ENCODE measurements at places on chromosomes 6 and 20. TPM values are rescaled to one million over a fixed set of nuclear protein-coding genes. Genes with fewer than 3 reads are reported as not detected.
A peak's percentile ranks its signal among the peaks of the same experiment; 100 is the strongest.

The FOXQ1 gene
- polyA plus RNA-seq: 25.9 TPM

DNA sequence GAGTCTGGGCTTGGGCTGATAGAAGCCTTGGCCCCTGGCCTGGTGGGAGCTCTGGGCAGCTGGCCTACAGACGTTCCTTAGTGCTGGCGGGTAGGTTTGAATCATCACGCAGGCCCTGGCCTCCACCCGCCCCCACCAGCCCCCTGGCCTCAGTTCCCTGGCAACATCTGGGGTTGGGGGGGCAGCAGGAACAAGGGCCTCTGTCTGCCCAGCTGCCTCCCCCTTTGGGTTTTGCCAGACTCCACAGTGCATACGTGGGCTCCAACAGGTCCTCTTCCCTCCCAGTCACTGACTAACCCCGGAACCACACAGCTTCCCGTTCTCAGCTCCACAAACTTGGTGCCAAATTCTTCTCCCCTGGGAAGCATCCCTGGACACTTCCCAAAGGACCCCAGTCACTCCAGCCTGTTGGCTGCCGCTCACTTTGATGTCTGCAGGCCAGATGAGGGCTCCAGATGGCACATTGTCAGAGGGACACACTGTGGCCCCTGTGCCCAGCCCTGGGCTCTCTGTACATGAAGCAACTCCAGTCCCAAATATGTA, 957 bp upstream of the VEGFA start:
- peak overlapping the region; percentile 97 for H3K27ac ChIP-seq
- H3K4me1 ChIP-seq: peaks cover 49% of the 10 kb centered on the region
- H3K36me3 ChIP-seq: no peaks in the 10 kb centered on the region
- peak; percentile 64 for DNase-seq
- no peaks in the 10 kb centered on the region for H3K27me3 ChIP-seq

- H3K27ac ChIP-seq: no peak overlapping the region
- no peaks in the 10 kb centered on the region for H3K36me3 ChIP-seq
- DNase-seq: no peak
- no peak overlapping the region for H3K4me3 ChIP-seq
Observed at GRCh38 chr6:23174781-23175361, 605.5 kb downstream of the HDGFL1 start.

DNA sequence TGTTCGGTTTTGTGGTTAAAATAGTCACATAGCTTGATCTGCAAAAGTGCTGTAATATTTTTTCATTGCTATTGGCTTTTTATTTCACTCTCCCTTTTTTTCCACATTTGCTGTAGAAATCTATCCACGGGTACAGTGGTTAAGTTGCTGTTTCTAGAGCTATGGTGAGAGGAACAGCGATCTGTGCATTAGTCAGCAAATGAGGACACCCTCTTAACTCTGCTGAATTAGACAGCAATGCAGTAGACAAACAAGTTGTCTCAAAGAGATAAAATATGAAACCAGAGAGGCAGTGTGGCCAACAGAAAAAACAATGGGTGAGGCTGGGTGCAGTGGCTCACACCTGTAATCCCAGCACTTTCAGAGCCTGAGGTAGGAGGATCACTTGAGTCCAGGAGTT, 17.6 kb upstream of the SYNJ2 start:
- DNase-seq: no peak
- H3K36me3 ChIP-seq: no peaks in the 10 kb centered on the region
- H3K4me1 ChIP-seq: peaks cover 14% of the 10 kb centered on the region
- H3K27ac ChIP-seq: peak overlapping the region; percentile 96
- no peak overlapping the region for H3K4me3 ChIP-seq

- no peaks in the 10 kb centered on the region for H3K27me3 ChIP-seq
- no peaks in the 10 kb centered on the region for H3K36me3 ChIP-seq
- no peak for DNase-seq
- no peak overlapping the region for H3K27ac ChIP-seq
- H3K4me1 ChIP-seq: peaks cover 5% of the 10 kb centered on the region
Observed at GRCh38 chr6:119209452-119210205, 131.2 kb upstream of the FAM184A start.

DNA sequence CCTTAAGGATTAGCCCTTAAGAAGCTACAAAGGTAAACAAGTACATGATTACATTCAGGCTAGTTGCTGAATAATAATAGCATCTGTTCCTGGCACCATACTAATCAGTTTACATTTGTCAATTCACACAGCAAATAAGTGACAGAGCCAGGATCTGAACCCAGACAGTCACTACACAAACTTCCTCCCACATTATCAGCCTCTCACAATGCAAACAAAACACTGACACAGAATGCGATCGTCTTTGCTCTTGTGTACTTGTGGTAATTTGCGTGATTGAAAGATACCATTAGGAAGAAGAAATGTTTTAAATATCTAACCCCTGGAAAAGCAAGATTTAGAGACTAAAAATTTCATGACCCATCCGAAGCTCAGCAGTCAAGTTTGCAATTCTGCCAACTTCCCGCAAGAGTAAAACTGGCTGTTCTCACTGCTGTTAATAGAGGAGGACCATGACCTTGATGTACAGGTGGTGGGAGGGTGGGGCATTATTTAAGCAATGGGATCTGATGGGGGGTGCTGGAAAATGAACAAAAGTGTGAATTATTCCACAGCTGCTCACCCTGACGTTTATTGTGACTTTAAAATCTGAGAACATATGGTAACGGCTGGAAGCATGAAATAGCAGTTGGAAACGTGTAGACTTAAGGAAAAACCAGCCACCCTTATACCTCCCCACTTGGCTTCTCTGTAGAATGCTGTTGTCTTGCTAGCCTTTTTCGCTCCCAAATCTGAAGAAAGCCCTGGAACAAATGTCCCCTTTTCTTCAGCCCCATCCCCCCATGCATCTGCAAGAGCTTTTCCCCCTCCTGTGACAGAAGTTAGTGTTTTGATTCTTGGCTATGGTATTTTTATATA, 95.3 kb upstream of the ARMC2 start:
- no peaks in the 10 kb centered on the region for H3K27me3 ChIP-seq
- no peak overlapping the region for H3K4me3 ChIP-seq
- no peak for DNase-seq
- H3K4me1 ChIP-seq: peaks cover 14% of the 10 kb centered on the region
- no peak overlapping the region for H3K27ac ChIP-seq
- no peaks in the 10 kb centered on the region for H3K36me3 ChIP-seq

DNA sequence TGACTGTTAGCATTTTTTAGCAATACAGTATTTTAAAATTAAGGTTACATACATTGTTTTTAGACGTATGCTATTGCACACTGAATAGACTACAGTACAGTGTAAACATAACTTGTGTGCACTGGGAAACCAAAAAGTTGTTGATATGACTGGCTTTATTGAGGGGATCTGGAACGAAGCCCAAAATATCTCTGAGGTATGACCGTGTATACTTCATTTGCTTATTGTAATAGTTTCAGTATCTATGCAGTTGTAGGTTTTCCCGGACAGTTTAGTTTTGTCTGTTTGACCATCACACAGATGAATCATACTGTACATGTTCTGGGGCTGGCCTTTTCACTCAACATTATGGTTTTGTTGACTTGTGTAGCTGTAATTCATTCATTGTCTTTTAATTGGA, 6.9 kb upstream of the ZBTB12 start:
- DNase-seq: no peak
- no peaks in the 10 kb centered on the region for H3K36me3 ChIP-seq
- H3K4me3 ChIP-seq: no peak overlapping the region
- H3K4me1 ChIP-seq: peaks cover under 1% of the 10 kb centered on the region
- H3K27me3 ChIP-seq: no peaks in the 10 kb centered on the region

- H3K36me3 ChIP-seq: no peaks in the 10 kb centered on the region
- no peaks in the 10 kb centered on the region for H3K4me1 ChIP-seq
- peaks cover 11% of the 10 kb centered on the region for H3K27me3 ChIP-seq
- no peak for DNase-seq
- H3K4me3 ChIP-seq: no peak overlapping the region
- H3K27ac ChIP-seq: no peak overlapping the region
Observed at GRCh38 chr6:6177754-6178153, 142.7 kb downstream of the F13A1 start.

DNA sequence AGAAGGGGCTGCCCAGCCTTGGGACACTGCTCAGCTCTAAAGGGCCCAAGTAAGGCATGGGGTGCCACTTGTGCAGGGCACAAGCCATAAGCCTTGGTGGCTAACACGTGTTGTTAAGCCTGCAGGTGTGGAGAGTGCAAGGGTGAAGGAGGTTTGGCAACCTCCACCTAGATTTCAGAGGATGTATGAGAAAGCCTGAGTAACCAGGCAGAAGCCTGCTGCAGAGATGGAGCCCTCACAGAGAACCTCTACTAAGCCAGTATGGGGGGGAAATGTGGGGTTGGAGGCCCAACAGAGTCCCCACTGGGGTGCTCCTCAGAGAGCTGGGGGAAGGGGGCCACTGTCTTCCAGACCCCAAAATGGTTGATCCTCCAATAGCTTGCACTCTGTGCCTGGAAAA, 32.6 kb downstream of the SERINC1 start:
- H3K4me3 ChIP-seq: no peak overlapping the region
- DNase-seq: no peak
- H3K27me3 ChIP-seq: no peaks in the 10 kb centered on the region

- H3K4me1 ChIP-seq: no peaks in the 10 kb centered on the region
- H3K36me3 ChIP-seq: no peaks in the 10 kb centered on the region
- H3K27me3 ChIP-seq: no peaks in the 10 kb centered on the region
- DNase-seq: no peak
Observed at GRCh38 chr6:141437011-141437410, 695.7 kb upstream of the GJE1 start.

- no peak overlapping the region for H3K27ac ChIP-seq
- H3K4me1 ChIP-seq: no peaks in the 10 kb centered on the region
- H3K36me3 ChIP-seq: no peaks in the 10 kb centered on the region
- no peaks in the 10 kb centered on the region for H3K27me3 ChIP-seq
- H3K4me3 ChIP-seq: no peak overlapping the region
Observed at GRCh38 chr6:39765508-39766065, 26.6 kb upstream of the DAAM2 start.

DNA sequence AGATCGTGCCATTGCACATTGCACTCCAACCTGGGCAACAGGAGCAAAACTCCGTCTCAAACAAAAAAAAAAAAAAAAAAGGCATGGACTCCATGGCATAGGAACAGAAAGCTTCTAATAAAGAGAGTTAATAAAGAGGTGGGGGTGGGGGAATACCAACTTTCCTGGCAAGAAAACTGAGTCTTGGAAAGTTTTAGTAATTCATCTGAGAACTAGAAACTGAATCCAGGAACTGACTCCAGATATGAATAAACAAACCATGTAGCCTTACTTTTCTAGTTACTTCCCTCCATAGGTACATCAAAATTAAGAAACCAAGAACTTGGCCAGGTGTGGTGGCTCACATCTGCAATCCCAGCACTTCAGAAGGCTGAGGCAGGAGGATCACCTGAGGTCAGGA, 38.5 kb downstream of the PTPRT start:
- no peak overlapping the region for H3K4me3 ChIP-seq
- no peaks in the 10 kb centered on the region for H3K36me3 ChIP-seq
- H3K27me3 ChIP-seq: no peaks in the 10 kb centered on the region
- H3K4me1 ChIP-seq: no peaks in the 10 kb centered on the region

DNA sequence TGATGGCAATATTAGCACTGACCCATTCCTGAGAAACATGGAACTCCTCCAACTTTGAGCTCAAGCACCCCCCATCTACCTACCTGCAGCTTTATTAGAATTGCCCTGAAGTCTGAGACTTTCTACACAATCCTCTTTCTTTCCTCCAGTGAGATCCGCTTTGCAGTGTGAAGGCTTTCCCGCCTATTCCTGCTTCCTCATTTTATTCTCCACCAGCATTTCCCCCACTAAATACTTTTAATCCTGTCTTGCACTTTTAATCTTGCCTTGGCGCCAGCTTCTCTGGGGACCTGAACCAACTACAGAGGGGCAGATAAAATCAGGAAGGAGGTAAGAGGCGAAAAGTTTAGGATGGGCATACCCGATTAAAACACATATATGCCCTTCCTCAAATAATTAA, 178.1 kb upstream of the PRDM1 start:
- no peaks in the 10 kb centered on the region for H3K27me3 ChIP-seq
- DNase-seq: no peak
- no peaks in the 10 kb centered on the region for H3K36me3 ChIP-seq
- H3K4me1 ChIP-seq: no peaks in the 10 kb centered on the region

DNA sequence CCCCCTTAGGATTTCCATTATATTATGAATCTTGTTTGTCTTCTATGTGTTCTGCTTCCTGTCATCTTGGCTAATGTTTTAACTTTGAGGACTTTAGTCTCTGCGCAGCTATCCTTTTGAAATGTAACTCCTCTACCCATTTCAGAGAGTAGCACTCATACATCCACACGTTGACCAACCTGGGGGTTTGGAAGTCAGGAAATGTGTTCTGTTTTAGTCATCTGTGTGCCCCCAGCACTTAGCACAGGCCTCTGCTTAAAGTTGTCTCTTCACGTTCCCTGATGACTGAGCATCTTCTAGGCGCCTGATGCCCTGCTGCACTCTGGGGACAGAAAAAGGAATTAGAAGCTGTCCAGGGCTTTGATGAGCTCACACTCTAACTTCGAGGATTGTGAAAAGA, 47.9 kb downstream of the HMGN3 start:
- H3K36me3 ChIP-seq: no peaks in the 10 kb centered on the region
- no peak for DNase-seq
- no peak overlapping the region for H3K4me3 ChIP-seq
- H3K4me1 ChIP-seq: peaks cover 5% of the 10 kb centered on the region
- H3K27me3 ChIP-seq: no peaks in the 10 kb centered on the region

GRCh38 chr20:6802227-6802626, 34.7 kb downstream of the BMP2 start:
- no peaks in the 10 kb centered on the region for H3K4me1 ChIP-seq
- H3K4me3 ChIP-seq: no peak overlapping the region
- DNase-seq: no peak
- no peaks in the 10 kb centered on the region for H3K36me3 ChIP-seq
- H3K27me3 ChIP-seq: no peaks in the 10 kb centered on the region

- H3K4me1 ChIP-seq: peaks cover 20% of the 10 kb centered on the region
- no peaks in the 10 kb centered on the region for H3K36me3 ChIP-seq
- no peaks in the 10 kb centered on the region for H3K27me3 ChIP-seq
- no peak for DNase-seq
- no peak overlapping the region for H3K4me3 ChIP-seq
Observed at GRCh38 chr6:16849988-16850680, 88.9 kb upstream of the ATXN1 start.

Data from hepatocyte (in vitro differentiated cells).